ENCODE measurements at places on chromosomes 5 and 9. TPM values are rescaled to one million over a fixed set of nuclear protein-coding genes. Genes with fewer than 3 reads are reported as not detected.

The TAF11L13 gene
- not detected for total RNA-seq

DNA sequence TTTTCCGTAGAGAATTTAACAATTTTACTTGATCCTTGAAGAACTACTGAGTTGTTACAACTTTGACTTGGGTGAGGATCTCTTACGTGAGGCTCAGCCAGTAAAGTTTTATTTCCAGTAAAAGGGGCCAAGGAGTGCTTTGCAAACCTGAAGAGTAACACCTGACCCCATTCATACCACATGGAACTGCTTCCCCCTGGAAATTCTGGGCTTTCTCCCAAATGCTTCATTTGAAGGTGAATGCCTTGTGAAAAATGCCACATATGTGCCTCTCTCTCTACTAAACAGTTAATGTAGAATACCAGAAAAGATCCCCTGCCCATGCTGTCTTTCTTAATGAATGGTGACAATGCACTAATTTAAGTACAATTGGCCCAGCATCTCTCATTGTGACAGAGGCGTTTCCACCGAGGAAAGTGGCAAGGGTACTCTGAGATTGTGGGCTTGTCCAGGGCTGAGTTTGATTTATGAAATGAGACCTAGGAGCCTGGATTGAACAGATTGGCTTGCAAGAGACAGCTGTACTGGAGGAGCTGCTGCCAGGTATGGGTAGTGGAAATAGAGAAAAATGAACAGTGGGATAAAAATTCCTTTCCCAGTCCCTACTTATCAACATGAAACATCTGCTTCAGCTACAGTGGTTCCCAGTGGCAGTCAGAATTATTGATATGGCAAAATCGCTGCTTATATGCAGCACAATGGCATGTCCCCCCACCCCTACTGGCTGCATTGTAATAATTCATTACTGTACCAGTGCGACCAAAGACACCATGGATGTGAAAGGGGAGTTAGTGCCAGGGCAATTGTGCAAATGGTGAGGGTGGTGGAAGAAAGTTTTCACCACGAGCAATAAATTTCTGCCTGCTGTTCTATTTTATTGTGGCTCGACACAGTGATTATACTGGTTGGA, 843.7 kb upstream of the WWC1 start:
- DNase-seq: no peak

- DNase-seq: no peak
Measured at GRCh38 chr5:149355688-149356087, 2.2 kb upstream of the PCYOX1L start.

DNA sequence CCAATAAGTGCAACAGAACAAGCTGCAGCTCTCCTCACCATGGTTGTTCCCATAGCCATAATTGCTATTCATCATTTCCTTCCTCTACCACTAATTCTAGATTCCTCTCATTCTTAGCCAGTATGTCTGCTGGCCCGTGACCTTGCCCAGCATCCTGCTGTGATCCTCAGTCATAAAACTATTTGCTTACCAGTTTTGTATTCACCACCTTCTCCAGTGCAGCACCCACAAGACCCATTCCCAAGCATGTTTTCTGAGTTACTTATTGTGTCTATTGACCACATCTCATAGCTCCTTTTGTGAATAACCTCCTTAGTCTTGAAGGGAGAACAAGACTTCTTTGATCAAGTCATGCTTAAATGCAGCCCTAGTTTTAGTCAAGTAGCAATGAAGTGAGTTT, 488.0 kb upstream of the CTNND2 start:
- DNase-seq: no peak

Data from H9 (cell line).